PC-3 (cell line): ENCODE measurements at places on chromosomes 3 and 15. TPM values are rescaled to one million over a fixed set of nuclear protein-coding genes. Genes with fewer than 3 reads are reported as not detected.

DNA sequence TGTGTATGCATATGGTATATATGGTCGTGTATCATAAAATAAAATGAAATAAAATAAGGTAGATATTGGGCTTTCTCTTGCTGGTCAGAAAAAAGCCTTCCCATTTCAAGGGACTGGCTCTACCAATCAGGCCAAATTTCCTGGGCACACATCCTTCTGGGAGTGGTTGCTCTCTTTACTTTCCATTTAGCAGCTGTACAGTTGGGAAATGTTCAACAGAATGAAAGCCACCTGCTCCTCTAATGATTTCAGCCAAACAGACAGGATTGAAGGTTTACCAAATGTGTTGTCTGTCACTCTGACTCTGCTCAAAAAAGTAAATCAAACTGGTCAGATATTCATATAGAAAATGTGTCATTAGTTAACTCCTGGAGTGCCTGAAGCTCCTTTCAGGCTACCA is 380.4 kb downstream of the ROBO2 start:
- no peak for DNase-seq

- DNase-seq = no peak
Observed at GRCh38 chr15:74827614-74828013, 1.2 kb downstream of the CPLX3 start.

DNA sequence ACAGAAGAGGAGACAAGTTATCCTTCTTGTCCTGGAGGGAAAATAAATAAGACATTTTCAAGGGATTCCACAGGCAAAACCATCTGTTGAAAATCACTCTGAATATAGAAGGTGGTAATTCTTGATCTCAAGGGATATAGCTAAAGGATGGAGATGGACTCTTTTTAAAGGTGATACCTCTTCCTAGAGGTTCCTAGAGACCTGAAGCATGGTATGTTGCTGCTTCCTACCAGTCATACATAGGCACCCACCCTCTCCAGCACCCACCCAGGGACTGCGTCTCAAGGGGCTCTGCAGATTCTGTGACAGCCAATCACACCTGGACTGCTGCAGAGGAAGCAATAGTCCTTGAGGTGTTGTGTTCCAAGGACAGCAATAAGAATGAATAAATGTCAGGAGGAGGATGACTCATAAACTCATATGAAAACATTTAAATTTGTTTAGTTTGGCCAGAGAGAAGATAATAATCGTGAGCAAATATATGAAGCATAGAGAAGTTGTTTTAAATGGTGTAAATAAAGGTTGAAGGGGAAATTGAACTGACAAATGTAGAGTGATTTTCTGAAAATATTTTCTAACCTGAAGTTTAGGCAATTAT is 741.6 kb upstream of the CBLB start:
- DNase-seq = peak; percentile 74

DNA sequence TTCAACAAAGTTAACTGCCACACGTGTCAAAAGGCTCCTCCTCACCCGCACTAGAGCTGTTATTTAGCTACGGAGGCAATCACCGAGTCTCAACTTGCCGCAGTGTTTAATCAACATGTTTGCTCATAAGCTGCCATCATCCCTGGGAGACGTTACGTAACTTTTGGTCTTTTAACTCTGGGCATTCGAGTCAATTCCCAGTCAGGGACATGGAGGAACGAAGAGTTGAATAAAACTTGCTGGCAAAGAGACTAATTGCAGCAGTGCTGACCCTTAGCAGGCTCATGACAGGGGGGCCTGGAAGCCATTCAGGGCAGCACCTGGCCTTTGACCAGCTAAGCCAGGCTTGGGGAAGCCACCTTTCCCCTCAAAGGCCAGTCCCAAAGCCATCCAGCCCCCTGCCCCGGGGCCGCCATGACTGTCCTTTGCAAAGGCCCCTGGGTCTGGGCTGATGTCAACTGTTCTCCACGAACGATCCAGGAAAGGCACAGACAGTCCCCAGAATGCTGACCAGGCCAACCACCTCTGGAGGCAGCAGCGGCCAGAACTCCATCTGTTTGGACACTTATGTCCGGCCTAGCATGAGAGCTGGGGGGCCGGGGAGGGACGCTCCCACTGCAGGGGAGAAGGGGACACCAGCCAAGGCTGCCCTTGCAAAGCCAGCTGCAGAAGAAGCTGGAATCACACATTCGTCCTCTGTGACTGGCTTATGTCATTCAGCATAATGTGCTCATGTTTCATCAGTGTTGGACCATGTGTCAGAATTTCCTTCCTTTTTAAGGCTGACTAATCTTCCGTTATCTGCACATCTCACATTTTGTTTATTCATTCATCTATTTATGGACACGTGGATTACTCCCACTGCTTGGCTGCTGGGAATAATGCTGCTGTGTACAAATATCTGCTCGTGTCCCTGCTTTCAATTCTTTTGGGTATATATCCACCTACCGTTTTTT is 43.7 kb downstream of the PCSK6 start:
- peak; percentile 84 for DNase-seq

DNA sequence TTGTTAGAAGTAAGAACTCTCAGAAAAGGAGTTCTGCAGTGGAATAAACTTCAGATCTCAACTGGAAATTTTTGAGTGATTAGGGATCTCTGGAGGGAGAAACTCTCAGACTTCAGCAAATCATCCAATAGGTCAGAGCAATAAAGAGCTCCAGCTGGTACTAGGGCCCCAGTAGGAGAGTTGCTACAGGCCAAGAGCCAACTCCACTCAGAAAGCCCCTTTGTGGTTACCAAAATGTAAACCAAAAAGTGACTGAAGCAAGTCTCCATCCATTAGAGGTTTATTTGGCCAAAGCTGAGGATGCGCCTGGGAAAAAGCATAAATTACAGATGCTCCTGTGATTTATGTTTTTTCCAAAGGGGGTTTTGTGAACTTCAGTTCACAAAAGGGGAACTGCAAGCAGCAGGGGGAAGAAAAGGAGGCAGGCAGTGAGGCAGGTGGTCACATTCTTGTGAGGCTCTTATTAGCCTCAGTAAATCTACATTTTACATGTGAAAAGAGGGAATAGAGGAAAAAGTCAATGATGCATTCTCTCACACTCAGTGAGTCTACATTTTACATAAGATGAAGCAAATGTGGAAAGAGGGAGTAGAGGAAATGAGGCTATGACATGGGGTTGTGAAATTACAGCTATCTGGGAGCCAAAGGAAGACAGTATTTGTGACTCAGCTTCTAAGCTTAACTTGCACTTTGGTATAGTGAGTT is 92.4 kb upstream of the DAZL start:
- DNase-seq = peak; percentile 22

DNA sequence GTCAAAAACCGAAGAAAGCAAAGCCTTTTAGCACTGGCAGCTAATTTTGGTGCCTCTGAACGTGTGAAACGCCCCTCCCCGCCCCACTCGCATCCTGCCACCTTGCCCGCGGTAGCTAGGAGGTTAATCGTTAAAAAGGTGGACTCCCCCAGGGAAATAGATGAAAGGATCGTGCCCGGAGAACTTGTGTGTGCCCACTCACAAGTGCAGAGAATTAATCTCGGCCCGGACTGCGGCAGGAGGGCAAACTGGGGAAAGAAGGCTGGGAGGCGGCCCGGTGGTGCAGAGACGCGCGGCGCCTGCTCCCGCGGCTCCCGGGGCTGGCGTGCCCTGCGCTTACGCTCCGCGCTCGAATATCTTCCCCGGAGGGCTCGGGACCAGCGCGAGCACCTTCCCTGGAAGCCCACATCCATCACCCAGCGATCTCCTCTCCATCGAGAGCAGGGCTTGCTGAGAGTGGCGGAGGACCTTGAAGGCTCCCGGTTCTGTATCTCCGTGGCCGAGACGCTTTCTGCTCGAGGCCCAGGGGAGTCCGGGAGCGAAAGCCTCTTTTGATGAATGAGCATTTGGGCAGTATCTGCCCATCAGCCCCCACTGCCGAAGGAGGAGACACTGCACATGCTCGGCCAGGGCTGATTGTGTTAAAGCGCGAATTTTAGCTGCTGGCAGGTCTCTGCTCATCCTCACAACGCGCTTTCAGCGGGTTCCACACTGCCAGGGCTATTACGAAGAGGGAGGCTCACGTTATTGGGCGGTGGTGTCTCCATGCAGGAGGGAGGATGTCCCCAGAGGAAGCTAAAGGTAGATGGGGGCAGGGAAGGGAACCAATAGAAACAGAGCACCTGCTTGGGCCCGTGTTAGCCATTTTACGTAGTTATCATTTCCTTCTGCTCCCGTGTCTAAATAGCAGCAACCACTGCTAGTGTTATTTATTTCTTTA is 1.3 kb upstream of the SPTSSB start:
- peak; percentile 81 for DNase-seq

Gene CDC25A
- 42.4 and 43.0 TPM in 2 replicates for total RNA-seq

Gene BNC1
- 0.92 and 2.4 TPM in 2 replicates for total RNA-seq

Gene RTP1
- not detected in 2 replicates for total RNA-seq

Gene AGBL1
- total RNA-seq = not detected in 2 replicates

Gene BTBD1
- total RNA-seq = 83.9 and 109 TPM in 2 replicates

Gene SLC2A2
- total RNA-seq = not detected in 2 replicates

Gene RHCG
- total RNA-seq = not detected in 2 replicates

Gene SSUH2
- total RNA-seq = 0.44 TPM in 1 of 2 replicates, not detected in the other
